ENCODE measurements at places on chromosomes 12 and 14. TPM values are rescaled to one million over a fixed set of nuclear protein-coding genes. Genes with fewer than 3 reads are reported as not detected.

The FOXN4 gene
- total RNA-seq = not detected

The RERG gene
- not detected for total RNA-seq

The CFAP54 gene
- total RNA-seq = 0.72 TPM

The GMFB gene
- 106 TPM for total RNA-seq

The DIO2 gene
- total RNA-seq = 1.5 TPM

The PAH gene
- not detected for total RNA-seq

The CIDEB gene
- total RNA-seq = not detected

The PLEKHG3 gene
- total RNA-seq = 20.6 TPM

The STON2 gene
- 0.40 TPM for total RNA-seq

The GPRC5D gene
- not detected for total RNA-seq

The KRT6A gene
- total RNA-seq = not detected

The TMPRSS12 gene
- not detected for total RNA-seq

The GPX2 gene
- not detected for total RNA-seq

The SMIM41 gene
- not detected for total RNA-seq

The CPM gene
- 2.7 TPM for total RNA-seq

- DNase-seq = no peak
These were observed 77.9 kb downstream of the BCL11B start for GRCh38 chr14:99194136-99194535.

DNA sequence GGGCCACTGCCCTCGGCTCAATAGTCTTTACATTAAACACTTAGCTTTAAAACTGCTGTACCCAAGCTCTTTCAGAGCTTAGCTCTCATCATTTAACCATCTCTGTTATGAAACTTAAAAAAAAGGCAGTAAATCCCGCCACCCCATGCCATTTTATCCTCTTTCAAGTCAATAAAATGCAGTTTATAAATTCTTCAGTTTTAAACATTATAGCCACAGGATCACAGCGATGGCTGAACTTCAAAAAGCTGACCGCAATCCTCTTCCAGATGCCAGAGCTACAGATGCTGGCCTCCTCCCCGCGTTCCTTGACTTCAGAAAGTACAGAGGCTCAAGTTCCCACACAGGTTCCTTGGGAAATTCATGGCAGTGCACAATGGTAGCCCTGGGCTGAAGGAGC is 4.2 kb downstream of the OR10G3 start:
- DNase-seq = no peak

GRCh38 chr14:75835737-75836136 is 146.1 kb downstream of the TGFB3 start:
- no peak for DNase-seq

- no peak for DNase-seq
These were observed 168.1 kb downstream of the BCAT1 start for GRCh38 chr12:24780697-24781368.

- DNase-seq = peak; percentile 8
These were observed 55.6 kb downstream of the HMGA2 start for GRCh38 chr12:65879878-65880277.

DNA sequence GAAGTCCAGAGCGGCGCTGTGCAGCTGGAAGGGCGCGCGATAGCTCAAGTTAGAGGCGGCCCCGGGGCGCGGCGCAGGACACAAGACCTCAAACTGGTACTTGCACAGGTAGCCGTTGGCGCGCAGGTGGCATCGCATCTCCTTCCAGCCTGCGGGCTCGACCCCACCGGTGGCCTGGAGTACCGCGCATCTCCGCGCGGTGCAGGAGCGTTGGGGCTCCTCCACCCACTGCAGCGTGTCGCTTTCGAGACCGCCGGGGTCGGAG is 553 bp downstream of the CLEC14A start:
- DNase-seq = no peak

DNA sequence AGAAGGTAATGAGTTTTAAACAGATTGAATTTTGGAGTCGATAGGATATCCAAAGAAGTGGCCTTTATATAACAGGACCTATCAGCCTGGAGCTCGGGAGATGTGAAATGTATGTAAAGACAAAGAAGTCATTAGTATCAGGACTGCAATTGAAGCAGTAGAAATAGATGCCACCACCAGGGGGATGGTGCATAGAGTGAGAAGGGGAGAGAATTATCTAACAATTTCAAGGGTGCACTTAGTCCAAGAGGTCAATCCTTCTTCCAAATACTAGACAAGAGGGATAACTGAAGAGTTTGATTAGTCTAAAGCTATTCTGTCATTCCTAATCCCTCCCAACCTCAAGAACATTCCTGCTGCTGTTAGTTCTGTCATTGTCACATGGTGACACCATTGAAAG is 127.8 kb downstream of the CFAP54 start:
- DNase-seq = no peak

GRCh38 chr12:54286042-54287030 is 5.8 kb downstream of the HNRNPA1 start:
- no peak for DNase-seq

- no peak for DNase-seq
These were observed 462.3 kb upstream of the LRFN5 start for GRCh38 chr14:41144370-41144769.

DNA sequence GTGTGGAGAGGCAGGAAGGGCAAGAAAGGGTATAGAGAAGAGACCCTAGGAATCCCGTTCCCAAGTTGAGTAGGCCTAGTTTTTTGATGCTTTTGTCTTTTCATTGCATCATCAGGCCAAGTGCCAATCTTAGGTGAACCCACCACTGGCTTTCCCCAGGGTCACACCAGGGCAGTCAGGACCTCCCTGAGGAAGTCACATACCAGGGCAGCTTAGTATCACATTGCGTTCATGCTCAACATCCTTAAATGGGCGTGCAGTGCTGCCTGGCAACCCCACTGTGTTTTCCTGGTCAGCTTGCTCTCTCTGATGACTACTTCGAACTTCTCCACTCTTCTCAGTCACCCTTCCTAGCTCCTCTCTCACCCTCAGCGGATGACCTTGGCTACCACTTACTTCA is 9.0 kb downstream of the ASIC1 start:
- DNase-seq = no peak

DNA sequence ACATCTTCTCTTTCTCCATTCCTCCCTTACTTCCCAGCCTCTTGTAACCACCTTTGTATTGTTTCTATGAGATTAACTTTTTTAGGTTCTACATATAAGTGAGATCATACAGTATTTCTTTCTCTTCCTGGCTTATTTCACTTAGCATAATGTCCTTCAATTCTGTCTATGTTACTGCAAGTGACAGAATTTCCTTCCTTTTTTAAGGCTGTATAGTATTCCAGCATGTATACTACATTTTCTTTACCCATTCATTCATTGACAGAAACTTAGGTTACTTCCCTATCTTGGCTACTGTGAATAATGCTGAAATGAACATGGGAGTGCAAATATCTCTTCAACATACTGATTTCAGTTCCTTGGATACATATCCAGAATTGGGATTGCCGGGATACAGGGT is 18.2 kb downstream of the TMX1 start:
- no peak for DNase-seq

GRCh38 chr14:57314396-57315089 is 45.8 kb downstream of the AP5M1 start:
- no peak for DNase-seq

DNA sequence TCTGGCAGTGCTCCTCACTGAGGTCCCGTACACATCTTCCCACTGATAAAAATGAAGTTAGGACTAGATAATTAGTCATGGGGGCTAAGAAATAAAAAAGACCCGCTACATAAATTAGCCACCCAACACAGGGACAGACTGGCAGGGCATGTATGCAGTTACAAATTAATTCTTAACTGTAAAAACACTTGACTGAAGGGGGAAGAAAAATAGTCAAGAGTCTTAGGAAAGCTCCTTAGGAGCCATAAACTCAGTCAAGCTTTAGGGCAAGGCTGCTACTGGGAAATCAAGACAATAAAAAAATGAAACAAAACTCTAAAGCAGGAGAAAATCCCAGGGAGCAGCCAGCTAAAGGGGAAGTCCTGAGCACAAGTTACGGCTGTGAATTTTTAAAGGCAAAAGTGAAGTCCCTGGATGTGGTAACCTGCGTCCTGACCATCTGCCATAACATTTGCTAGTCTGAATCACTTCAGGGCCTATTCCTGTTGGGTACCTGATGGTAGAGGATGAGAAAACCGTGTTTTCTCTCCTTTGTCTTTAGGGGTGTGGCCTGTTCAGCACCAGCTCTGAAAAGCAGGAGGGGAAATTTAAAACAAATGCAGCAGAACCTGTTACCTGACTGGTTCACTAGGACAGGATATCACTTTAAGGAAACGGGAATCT is 7.5 kb upstream of the NPFF start:
- DNase-seq = no peak

- DNase-seq = no peak
These were observed 98.1 kb downstream of the TMEM132C start for GRCh38 chr12:128365032-128365431.

GRCh38 chr12:123453165-123453564 is 4.8 kb upstream of the SNRNP35 start:
- no peak for DNase-seq

DNA sequence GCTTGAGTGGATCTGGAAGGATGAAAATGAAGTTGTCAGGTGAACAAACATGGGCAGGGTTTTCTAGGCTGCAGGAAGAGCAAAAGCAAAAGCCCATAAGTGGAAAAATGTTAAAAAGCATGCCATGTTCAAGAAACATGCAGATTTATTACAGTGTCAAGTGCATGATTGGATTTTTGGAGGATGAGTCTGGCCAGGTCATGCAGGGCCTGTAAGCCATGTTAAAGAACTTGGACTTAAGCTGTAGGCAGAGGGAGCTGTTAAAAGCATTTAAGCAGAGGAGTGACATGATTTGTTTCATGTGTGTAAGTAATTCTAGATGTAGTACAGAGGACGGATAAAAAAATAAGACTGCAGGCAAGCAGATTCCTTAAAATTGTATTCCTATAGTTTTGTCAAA is 16.3 kb upstream of the SINHCAF start:
- DNase-seq = no peak
